ENCODE measurements at places on chromosomes 13 and 19. TPM values are rescaled to one million over a fixed set of nuclear protein-coding genes. Genes with fewer than 3 reads are reported as not detected.
A peak's percentile ranks its signal among the peaks of the same experiment; 100 is the strongest.

DNA sequence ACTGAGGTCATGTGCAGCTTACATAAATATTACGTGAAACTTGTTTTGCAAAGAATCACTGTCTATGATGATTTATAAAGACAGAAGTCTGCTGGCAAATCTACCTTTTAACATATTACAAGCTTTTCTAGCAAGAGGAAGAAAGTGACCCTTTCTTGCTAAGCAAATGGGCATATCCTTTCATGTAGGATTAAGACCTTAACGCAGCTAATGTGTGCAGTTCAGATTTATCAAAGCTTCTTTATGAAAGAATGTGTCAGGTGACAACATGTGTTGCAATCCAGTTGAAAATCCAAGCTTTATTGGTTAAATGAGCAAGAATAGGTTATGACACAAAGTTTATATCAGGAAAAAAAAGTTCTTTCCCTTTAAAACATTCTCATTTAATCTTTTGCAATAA lies 115.6 kb upstream of the NBEA start:
- no peak for DNase-seq

- DNase-seq, result no peak
Observed at GRCh38 chr19:33722456-33723239, 74.0 kb upstream of the KCTD15 start.

- DNase-seq, result no peak
Observed at GRCh38 chr13:76600081-76600480, 286.1 kb downstream of the KCTD12 start.

GRCh38 chr19:4715529-4716221 lies 8.0 kb downstream of the DPP9 start:
- DNase-seq, result no peak

- peak; percentile 97 for DNase-seq
Observed at GRCh38 chr13:113820813-113821651, 42.8 kb downstream of the GAS6 start.

DNA sequence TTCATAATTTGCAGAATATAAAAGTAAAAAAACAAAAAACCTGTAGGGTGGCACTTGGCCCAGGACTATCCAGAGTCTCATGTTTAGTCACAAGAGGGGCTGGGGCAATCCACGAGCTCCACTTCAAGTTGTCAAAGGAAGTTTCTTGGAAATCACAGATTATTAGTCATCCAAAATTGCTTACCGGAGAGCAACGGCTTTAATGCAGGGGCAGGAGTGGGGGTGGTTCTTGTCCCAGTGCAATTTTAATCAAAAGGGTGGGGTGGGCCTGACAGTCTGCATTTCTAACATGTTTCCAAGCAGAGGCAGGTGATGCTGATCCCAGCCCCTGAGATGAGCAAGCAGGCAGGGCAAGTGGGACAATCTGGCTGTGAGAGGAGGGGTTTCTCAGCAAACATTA lies 233.9 kb downstream of the ABCC4 start:
- peak; percentile 52 for DNase-seq

GRCh38 chr19:2977746-2978138 lies 378 bp downstream of the TLE6 start:
- DNase-seq, result no peak

GRCh38 chr13:72259528-72259927 lies 392.5 kb upstream of the DACH1 start:
- DNase-seq, result no peak

GRCh38 chr13:97215325-97215724 lies 6.8 kb upstream of the MBNL2 start:
- no peak for DNase-seq

GRCh38 chr13:57629821-57630235 lies 1.7 kb upstream of the PCDH17 start:
- no peak for DNase-seq

- DNase-seq, result peak; percentile 52
Observed at GRCh38 chr19:47049307-47049700, 880 bp upstream of the TMEM160 start.

DNA sequence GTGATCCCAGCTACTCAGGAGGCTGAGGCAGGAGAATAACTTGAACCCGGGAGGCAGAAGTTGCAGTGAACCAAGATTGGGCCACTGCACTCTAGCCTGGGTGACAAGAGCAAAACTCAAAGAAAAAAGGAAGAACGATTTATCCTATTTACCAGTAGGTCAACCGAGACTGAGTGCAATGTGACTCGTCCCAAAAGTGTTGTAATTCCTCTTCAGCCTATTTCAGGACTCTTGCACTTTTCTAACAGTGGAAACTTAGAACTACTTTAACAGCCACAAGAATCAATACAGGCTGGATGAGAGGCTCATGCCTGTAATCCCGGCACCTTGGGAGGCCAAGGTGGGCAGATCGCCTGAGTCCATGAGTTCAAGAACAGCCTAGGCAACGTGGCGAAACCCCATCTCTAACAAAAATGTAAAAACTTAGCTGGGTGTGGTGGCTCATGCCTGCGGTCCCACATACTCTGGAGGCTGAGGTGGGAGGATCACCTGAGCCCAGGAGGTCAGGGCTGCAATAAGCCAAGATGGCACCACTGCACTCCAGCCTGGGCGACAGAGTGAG lies 4.3 kb upstream of the NR1H2 start:
- no peak for DNase-seq

DNA sequence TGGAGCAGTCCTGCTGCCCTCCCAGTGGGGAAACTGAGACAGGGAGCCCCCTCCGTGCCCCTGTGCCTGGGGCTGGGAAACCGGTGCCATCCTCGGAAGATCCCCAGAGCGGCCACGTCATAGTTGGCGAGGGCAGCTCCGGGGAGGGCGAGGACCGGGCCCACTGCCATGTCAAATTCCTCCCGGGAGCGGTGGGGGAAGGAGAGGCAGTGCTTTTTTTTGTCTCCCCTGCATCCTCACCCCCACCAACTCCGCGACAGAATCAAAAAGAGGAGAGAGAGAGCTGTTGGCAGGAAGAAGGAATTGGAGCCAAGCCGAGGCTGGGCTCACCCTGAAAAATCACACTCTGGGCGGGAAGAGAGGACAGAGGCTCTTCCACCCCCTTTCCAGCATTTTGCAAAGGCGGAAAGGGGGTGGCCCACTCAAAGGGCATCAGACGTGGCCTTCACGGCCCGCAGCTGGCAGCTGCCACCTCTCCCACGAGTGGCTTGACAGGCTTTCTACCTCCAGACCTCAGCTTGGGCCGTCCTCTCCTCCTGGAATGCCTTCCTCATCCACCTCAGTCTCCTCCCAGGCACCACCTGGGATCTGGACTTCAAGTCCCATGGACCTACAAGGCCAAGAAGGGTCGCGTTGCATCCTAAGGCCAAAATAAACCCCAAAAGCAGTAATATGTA lies 19.6 kb upstream of the NFIC start:
- DNase-seq, result peak; percentile 83

- peak; percentile 62 for DNase-seq
Observed at GRCh38 chr13:110405597-110406450, 98.7 kb downstream of the COL4A2 start.

DNA sequence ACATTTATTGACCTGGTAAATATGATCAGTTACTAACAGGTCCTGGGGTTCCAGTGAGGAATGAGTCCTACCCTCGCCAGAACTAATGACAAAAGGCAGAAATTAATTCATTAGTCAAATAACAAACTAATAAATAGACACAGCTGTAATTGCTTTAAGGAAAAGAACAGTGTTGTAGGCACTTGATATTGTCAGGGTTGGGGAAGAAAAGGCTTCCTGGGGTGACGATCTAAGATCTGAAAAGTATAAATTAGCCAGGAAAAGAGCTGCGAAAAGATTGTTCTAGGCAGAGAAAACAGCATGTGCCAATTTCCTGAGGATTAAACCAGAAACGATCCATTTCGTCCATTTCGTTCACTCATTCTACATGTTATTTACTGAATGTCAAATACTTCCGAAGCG lies 670 bp upstream of the CHAF1A start:
- no peak for DNase-seq

DNA sequence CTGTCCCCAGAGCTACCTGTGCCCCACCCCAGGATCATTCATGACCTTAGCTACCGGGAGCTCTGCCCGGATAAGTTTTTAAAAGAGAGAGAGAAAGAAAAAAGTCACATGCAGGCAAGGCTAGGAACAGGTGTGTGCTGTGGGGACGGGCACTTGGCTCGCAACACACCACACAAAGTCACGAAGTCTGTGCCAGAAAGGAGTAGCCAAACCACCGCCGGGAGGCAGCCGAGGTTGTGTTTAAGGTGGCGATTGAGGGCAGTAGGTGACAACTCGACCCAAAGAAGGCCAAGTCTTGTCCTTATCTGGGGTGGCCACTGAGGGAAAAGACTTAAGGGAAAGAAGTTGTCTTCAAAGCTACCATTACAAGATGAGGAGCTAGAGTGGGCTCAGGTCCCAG lies 4.6 kb upstream of the TSHZ3 start:
- DNase-seq, result no peak

GRCh38 chr13:41032691-41033376 lies 13.7 kb upstream of the ELF1 start:
- DNase-seq, result no peak

SPPL2B gene
- 51.9 TPM for total RNA-seq

MICOS13 gene
- total RNA-seq, result 81.0 TPM

N4BP2L1 gene
- 2.2 TPM for total RNA-seq

ZNF554 gene
- 4.8 TPM for total RNA-seq

DKKL1 gene
- total RNA-seq, result 0.21 TPM

OLFM2 gene
- 2.2 TPM for total RNA-seq

DACH1 gene
- not detected for total RNA-seq

C19orf73 gene
- total RNA-seq, result not detected

NECTIN2 gene
- total RNA-seq, result 63.4 TPM

NLRP9 gene
- not detected for total RNA-seq

FFAR1 gene
- not detected for total RNA-seq

Data from A172 (cell line).